Upper lobe of right lung (tissue), 1 donor: ENCODE measurements at places on chromosomes 1 and 21.
A peak's percentile ranks its signal among the peaks of the same experiment; 100 is the strongest.

DNA sequence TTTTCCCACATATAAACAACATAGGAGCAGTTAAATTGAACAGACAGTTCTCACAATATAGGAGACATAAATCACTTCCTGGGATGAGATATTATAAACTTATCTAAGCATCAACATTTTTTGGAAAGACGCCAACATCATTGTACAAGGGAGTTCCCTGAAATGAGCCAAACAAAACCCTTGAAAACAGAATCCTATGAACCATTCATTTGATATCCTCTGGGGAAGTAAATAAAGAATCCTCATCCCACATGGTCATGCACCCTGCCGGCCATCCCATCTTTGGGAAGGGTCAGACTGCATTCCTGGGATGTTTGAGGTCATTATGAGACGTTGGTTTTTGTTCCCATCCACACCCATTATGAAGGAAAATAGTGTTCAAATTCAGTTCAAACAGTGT is 111.8 kb upstream of the USP25 start:
- no peak for DNase-seq

GRCh38 chr1:110783292-110783918 is 89.5 kb upstream of the CD53 start:
- DNase-seq, result no peak

GRCh38 chr1:245014247-245015029 is 140.3 kb upstream of the KIF26B start:
- no peak for DNase-seq

GRCh38 chr1:110485725-110486124 is 33.2 kb downstream of the KCNA10 start:
- no peak for DNase-seq

DNA sequence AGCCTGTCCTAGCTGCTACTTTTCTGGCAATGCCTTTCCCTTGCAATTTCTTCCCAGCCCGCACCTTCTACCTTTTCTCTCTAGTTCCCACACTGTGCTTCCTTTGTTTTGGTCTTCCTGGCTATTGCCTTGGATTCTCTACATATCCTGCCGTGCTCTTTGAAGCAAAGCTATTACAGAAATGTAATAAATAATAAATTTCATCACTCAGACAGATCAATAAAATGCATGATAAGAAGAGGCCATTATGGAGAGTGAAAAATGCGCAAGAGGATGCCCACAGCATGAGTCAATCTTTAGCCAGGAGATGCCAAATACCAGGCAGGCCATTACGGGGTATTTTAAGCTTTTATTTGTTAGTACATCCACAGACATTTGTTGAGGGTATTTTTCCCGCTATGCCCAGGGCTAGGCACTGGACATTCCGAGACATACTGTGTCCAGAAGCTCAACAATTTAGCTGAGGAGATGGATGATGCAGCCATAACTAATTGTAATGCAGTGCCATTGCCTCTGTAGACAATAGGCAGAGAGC is 163.6 kb downstream of the ST6GALNAC3 start:
- no peak for DNase-seq

DNA sequence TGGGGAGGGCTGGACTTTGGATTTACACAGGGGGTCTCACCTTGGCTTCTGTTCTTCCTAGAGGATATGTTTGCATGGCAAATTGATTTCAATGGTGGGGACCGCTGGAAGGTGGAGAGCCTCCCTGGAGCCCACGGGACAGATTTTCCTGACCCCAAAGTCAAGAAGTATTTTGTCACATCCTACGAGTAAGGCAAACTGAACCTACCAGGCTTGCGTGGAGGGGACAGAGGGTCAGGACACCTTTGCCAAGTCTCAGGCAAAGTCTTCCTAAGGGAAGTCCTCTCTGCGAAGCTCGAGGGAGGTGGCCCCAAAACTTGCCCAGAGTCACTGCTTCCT is 7.2 kb downstream of the FBXO6 start:
- DNase-seq, result no peak

DNA sequence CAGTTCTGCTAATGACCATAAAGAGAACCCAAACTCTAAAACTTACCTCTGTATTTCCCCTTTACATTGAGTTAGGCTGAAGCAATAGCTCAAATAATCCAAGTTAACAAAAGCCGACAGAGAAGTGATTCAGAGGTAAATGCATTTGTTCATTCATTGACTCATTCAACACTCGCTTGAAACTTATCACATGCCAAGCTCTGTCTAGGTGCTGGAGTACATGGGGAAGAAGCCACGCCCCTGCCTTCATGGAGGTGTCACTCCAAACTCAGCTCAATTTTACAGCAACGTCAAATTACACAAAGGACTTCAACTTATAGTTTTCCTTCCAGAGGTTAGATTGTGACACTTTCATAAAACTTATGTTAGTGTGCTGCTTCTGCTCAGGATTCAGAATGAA is 45.8 kb downstream of the SLC25A24 start:
- DNase-seq, result no peak

DNA sequence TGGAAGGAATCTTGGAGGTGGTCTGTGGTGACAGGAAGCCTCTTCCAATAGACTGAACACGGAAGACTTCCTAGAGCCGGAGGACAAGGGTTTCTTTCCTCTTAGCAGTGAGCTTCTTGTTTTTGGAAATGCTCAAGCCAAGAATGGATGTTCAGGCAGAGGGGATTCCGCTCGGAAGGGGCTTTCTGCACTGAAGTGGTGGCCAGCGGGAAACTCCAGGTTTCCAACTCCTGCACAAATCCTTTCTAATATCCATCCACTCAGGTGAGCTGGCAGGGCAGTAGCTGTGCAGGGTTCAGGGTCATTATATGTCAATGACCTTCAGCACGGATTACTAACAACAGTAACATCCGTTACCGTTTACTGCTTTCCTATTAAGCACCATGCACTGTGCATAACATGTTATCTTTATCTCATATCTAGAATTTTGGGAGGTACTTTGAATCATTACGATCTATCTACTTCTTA is 573 bp upstream of the CPT2 start:
- DNase-seq, result no peak

DNA sequence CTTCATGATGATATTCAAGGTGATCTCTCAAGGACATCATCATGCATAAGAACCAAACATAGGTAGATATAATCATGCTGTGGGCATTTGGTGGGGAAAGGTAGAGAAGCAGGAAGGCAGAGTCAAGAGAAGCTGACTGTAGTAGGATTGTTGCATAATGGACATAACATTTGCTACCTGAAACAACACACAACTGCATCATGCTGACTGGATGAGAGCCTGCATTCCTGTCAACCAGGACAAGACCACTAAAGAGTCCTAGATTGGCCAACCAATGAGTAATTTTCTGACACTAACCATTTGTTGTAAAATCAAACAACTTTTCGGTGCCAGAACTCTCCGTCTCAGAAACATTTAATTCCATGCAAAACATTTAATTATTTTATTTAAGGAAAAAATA is 377.2 kb downstream of the PLPP3 start:
- DNase-seq, result no peak

GRCh38 chr21:15455819-15456462 is 273.8 kb upstream of the USP25 start:
- no peak for DNase-seq

GRCh38 chr1:205913451-205914154 is 29.7 kb downstream of the SLC26A9 start:
- DNase-seq, result peak; percentile 78

- DNase-seq, result no peak
Measured at GRCh38 chr1:73042403-73042802, 760.1 kb upstream of the NEGR1 start.

DNA sequence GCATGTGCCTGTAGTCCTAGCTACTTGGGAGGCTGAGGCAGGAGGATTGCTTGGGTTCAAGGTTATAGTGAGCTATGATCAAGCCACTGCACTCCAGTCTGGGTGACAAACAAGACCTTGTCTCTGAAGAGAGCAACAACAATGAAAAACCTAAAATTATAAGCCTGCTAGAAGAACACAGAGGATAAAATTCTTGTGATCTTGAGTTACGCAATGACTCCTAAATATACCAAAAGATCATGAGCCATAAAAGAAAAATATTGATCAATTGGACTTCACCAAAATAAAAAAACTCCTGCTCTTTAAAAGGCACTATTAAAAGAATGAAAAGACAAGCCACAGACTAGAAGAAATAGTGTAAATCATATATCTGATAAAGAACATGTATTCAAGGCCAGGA is 22.3 kb downstream of the LDLRAD1 start:
- DNase-seq, result no peak

GRCh38 chr1:75062111-75062510 is 72.1 kb upstream of the LHX8 start:
- DNase-seq, result no peak

GRCh38 chr1:211174375-211174774 is 40.4 kb upstream of the KCNH1 start:
- no peak for DNase-seq

GRCh38 chr1:156804572-156805243 is 11.9 kb downstream of the SH2D2A start:
- DNase-seq, result no peak

GRCh38 chr1:219271818-219272535 is 98.3 kb downstream of the LYPLAL1 start:
- no peak for DNase-seq

DNA sequence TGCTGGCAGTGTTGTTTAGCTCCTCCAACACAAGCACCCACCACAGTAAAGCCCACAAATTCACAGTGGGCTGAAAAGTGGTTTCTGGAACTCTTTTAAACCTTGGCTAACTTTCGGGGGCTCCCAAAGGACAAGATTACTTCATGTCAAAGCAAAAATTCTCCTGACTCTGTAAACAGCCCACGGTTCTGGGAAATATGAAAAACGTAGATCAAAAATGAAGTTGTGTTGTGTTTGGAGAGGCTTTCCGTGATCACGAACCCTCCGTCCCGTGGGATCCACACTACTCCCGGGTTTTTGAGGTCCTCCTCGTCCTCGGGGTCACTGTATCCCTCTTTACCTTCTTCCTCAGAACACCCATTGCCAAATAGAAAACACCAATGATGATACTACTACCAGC is 159.0 kb upstream of the RUNX1 start:
- no peak for DNase-seq

DNA sequence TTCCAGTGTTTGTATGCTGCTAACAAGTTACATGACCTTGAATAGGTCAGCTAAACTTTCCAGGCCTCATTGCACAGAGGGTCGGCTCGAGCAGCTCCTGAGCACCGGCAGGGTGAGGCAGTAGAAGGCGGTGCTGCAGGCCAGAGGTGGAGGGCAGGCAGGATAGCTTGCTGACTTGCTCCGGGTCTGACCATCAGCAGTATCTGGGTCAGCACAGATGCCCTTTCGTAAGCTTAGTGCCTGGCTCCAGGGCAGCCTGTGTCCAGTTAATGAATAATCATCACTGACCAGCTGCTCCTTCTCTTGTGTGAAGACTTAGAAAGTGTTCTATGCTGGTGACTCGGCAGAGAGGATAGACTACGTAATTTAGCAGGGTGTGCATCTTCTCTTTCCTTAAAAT is 6.9 kb downstream of the MAPKAPK2 start:
- no peak for DNase-seq

DNA sequence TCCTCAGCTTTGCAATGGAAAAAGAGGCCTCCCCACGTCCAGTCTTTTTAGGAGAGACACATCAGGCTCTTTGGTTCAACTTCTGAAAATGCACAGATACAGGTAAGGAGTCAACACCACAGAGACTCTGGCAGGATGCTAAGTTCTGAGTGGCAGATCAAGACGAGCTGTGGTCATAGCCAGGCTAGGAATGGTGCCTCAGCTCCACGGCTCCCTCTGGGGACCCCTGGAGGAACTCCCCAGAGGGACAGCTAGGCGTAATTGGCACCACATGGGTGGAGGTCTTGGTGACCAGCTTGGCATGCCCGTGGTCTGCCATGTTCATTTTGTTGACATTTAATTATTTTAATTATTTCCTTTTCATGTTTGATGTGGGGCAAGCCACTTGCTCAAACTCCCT is 206.1 kb downstream of the KAZN start:
- no peak for DNase-seq

GRCh38 chr21:27802816-27803475 is 836.1 kb upstream of the ADAMTS5 start:
- DNase-seq, result no peak

DNA sequence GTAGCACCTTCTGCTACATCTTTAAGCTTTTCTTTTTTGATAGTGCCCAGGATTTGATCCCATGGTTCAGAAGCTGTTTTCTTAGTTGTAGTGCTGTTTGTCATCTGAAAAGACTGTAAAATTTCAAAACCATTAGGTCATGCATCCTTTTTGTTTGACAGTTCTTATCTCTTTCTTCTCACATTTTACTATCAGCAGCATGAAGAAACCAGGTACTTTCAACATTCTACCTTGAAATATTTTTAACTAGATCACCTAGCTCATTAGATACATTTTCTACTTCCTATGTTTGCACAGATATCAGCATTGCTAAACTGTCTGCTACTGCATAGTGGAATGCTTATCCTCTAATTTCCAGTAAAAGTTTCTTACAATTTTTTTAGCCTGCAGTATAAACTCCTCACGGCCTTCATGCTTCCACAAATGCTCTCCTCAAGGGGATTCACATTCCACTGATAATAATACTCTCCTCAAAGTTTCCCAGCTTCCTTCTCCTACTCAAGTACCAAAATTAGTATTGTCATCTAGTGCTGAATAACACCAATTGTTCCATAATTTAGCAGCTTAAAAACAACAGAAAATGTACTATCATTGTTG is 243.9 kb upstream of the ZRANB2 start:
- DNase-seq, result no peak

GRCh38 chr21:15309721-15310120 is 244.9 kb upstream of the NRIP1 start:
- DNase-seq, result no peak

- DNase-seq, result no peak
Measured at GRCh38 chr1:112386024-112386723, 9.8 kb upstream of the CTTNBP2NL start.

DNA sequence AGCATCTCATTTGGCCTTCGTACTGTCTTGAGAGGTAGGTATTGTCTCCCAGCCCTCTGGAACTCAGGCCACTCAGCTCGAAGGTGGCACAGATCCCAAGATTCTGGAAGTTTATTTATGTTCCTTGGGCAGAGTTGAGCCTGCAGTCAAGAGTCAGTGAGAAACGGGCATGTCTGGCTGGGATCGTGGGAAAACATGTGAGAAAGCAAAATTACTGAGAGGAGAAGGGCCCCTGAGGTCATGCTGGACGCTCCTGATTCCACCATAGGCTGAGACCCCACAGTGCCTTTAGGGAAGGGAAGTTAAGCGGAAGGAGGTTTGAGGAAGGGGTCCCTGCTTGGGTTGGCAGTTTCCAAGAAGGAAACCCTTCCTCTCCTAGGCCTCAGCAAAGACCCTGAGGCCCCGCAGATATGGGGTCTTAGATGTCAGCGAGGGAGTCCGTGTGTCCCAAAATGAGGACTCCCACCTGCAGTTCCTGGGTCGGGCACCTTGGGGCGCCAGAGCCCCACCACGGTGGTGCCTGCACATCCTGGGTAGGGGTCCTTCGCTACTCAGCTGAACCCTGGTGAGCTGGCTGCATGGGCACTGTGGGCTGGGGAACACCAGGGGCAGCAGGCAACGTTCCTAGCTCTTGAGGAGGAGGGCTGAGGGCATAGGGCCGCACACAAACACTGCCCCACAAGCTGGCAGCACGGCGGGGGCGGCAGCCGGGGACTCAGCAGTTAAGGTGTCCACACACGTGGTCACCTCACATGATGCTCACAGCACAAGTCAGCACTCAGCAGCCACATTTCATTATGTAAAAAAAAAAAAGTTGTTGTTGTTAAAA is 12.3 kb upstream of the SEMA4A start:
- DNase-seq, result no peak

- DNase-seq, result no peak
Measured at GRCh38 chr1:150764617-150765101, 919 bp downstream of the CTSS start.
